Activated naive CD4-positive, alpha-beta T cell treated with anti-CD3 and anti-CD28 coated beads, Interleukin-2, amount 50 U/mL, for 72 hours (primary cell): ENCODE measurements at places on chromosomes 7 and 10. TPM values are rescaled to one million over a fixed set of nuclear protein-coding genes. Genes with fewer than 3 reads are reported as not detected.
A peak's percentile ranks its signal among the peaks of the same experiment; 100 is the strongest.

DNA sequence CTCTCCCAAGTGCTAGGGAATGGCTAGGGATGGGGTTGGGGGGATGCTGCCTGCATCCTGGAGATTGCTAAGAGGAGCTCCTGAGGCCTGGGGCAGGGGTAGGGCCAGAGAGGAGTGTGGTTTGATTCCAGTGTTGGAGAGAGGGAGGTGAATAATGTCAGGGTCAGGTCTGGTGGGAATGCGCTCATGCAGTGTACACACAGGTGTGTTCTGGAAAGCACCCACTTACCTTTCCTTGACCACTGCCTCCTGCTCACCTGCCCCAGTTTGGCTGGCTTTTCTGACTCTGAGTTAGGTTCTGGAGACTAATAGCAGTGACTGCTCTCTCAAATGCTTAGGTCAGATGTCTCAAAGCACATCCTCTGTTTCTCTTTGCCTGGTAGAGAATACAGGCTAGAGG, 135.4 kb upstream of the BMPER start:
- no peak for DNase-seq

GRCh38 chr7:111261496-111261895, 170.6 kb downstream of the LRRN3 start:
- DNase-seq: no peak

- no peak for DNase-seq
Observed at GRCh38 chr7:48458701-48459524, 287.7 kb downstream of the ABCA13 start.

ANKRD2 gene
- 0.25 TPM for total RNA-seq

- no peak for DNase-seq
Observed at GRCh38 chr10:96978621-96979154, 146.6 kb downstream of the LCOR start.

- no peak for DNase-seq
Observed at GRCh38 chr10:112815269-112816032, 134.6 kb upstream of the TCF7L2 start.

- no peak for DNase-seq
Observed at GRCh38 chr7:94170836-94171235, 166.7 kb upstream of the BET1 start.

HOXA6 gene
- 0.31 TPM for total RNA-seq

DNA sequence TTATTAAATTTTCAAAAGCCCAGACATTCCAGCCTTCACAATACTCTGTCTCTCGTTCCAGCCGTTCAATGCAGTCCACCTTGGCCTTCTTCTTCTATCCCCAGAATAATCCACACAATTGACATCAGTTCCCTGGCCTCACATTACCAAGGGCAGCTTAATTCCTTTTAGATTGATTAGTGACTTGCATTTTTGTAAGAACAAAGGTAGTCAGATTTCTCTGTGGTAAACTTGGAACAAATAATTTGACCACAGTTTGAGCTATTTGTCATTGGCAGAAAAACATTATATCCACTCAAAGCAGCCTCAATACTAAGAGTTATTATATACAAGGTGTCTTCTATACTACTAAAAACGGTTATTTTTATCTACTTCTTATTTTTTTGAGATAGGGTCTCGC, 5.1 kb upstream of the CYTH3 start:
- no peak for DNase-seq

DNA sequence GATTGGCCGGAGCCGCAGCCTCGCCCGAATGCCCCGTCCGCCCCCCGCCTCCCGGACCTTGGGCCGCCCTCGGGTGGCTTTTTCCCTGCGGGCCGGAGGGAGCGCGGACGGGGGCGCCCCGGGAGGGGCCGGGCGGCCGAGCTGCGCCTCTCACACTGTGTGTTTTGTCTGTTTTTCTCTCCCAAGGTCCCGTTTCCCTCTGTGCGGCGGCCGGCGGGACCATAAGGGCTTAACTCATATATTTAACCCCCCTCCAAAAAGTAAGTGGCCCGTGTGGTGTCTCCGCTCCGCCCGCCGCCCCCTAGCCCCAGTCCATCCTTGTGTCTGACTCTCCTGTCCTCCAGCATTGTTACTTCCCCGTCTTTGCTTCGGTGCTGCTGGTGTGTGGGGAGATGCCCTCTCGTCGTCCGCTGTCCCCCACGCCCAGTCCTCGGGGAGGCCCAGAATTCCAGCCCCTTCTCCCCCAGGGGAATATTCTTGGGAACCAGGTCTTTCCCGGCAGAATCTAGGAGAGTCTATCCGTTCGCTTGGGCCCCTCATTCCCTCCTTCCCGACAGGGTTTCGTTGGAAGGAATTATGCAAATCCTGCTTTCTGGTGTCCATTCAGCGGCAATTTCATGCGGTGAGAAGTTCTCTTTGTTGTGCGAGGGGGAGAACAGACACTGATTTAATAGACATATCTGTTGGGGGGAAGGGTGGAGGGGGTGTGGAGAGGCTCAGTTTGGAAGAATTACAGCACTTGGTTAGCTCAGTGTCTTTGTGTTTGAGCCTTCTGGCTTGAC, 1.3 kb downstream of the LCOR start:
- DNase-seq: peak; percentile 12

- DNase-seq: peak; percentile 45
Observed at GRCh38 chr7:128361411-128362379, at the start of gene PRRT4. PRRT4 (minus strand) TSS chr7:128361690.

DNA sequence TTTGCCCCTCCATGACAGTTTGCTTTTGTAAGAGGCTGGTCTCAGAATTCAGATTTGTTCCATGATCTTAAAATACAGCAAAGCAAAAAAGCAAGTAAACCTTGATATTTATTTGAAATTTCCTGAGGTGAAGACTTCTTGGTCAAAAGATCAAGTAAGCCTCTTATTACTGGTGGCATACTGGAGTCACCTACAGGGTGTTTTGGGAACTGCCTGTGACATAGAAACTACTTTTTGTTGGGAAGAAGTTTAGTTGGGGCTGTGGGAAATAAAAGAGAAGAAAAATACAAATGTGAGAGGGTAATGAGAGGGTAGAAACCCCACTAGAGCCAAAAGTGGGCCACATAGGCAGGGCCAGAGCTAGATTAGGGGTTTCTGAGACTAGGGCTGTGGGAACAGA, 217.9 kb downstream of the OTUD1 start:
- no peak for DNase-seq

DNA sequence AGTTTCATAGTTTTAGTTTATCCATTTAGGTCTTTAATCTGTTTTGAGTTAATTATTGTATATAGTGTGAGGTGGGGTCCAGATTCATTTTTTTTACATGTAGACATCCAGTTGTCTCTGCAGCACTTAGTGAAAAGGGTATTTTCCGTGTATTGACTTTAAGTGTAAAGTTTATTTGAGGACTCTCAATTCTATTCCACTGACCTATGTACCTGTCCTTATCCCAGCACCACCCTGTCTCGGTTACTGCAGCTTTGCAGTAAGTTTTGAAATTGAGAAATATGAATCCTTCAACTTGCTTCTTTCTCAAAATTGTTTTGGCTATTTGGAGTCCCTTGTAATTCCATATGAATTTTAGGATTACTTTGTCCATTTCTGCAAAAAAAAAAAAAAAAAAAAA, 29.8 kb downstream of the FHIP2A start:
- DNase-seq: no peak

DNA sequence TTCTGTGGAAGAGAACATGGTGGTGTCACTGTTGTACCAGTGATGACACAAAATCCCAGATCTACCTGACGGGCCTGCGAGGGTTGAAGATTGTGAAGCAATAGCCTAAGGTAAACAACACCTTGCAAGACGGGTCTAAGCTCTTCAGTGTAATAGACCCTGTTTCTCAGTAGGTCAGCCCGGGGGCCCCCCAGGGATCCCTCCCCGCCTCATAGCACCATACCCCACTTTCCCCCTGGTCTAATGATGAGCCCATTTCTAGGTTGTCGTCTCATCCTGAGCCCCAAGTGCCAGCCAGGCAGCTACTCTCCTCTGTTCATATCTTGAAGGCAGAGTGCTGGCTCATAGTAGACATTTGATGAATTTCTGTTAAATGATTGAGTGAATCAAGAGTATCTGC, 2.6 kb upstream of the ACTR3C start:
- no peak for DNase-seq

GRCh38 chr10:25896421-25896820, 37.6 kb upstream of the MYO3A start:
- DNase-seq: no peak

PNLIPRP3 gene
- total RNA-seq: not detected

CCDC136 gene
- total RNA-seq: 20.3 TPM

GRCh38 chr7:23487670-23488069, 17.4 kb upstream of the IGF2BP3 start:
- no peak for DNase-seq

GRCh38 chr7:151773797-151774196, 103.1 kb downstream of the PRKAG2 start:
- no peak for DNase-seq

GRCh38 chr7:131745390-131746248, 189.2 kb upstream of the PODXL start:
- DNase-seq: no peak

GFRA1 gene
- total RNA-seq: not detected

DNA sequence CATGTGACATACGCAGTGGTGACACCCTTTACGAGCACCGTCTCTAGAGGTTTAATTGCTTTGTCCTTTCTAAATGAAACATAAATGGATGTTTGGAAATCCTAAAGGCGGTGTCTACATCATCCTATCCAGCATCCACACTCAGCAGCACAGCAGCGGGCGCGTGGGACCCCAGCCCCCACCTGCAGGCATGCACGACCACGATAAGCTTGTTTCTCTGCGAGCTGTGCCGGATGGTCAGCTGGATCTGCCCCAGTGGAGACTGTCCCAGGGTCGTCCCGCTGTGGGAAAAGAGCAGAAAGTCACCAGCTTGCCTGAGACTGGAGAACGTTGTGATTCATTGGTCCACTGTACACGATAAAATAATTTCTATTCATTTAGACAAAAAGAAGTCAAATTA, 34.2 kb upstream of the NCAPG2 start:
- DNase-seq: no peak

H2BK1 gene
- total RNA-seq: not detected

DNA sequence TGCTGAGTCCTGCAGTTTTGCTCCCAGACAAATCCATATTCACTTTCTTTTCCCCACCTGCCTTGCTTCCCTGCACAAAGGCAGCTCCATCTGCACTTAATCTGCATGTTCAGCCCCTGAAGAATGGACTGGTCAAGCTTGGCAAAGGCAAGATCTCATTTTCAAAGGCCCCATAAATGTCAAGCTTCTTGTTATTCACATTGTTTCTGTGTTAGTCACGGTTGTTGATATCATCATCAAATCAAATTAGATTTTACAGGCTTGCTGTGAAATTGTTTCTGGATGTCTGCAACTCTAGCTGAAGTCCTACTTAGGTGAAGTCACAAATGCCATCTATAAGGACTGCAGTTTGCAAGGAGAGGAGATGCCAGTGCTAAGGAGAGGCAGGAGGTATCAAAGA, 91.0 kb downstream of the GPAM start:
- DNase-seq: no peak

RSPH10B2 gene
- 0.68 TPM for total RNA-seq

AOAH gene
- total RNA-seq: 5.2 TPM

- no peak for DNase-seq
Observed at GRCh38 chr10:63972949-63973827, 452.0 kb downstream of the REEP3 start.

- DNase-seq: no peak
Observed at GRCh38 chr7:105046414-105046813, 32.4 kb downstream of the KMT2E start.

- DNase-seq: no peak
Observed at GRCh38 chr10:19762026-19762425, 54.2 kb upstream of the PLXDC2 start.

GRCh38 chr10:73773152-73773879, 8.5 kb upstream of the CHCHD1 start:
- DNase-seq: no peak

- DNase-seq: no peak
Observed at GRCh38 chr10:95324436-95325268, 33.8 kb upstream of the PDLIM1 start.

OR2A12 gene
- not detected for total RNA-seq

GRCh38 chr7:55018361-55019190, at the start of gene EGFR:
EGFR (plus strand) TSS chr7:55019017; CDS start chr7:55019278, 261 bp downstream.
- no peak for DNase-seq

- DNase-seq: peak; percentile 72
Observed at GRCh38 chr10:104327745-104328645, 10.3 kb downstream of the ITPRIP start.

DNA sequence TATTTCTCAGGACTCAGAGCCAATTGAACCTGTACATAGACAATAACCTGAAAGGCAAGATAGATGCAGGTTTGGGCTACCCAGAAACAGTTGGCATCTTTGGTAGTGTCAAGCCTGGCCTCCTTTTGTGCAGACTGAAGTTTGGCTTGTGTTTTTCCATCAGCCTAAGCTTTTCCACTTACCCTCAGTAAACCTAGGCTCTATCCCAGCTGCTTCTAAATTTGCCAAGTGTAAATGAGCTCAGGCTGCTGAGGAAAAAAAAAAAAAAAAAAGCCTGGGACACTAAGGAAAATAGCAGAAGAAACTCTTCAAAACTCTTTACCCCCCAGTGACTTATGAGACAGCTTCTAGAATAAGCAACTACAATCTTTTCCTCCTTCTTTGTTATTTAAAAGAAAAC, 316.3 kb upstream of the SORCS1 start:
- DNase-seq: no peak
